Activated T-helper 17 cell treated with anti-CD3 and anti-CD28 coated beads, Interleukin-2, amount 50 U/mL, for 72 hours (primary cell): ENCODE measurements at places on chromosomes 3 and 15. TPM values are rescaled to one million over a fixed set of nuclear protein-coding genes. Genes with fewer than 3 reads are reported as not detected.

- H3K27ac ChIP-seq = peak overlapping the region; percentile 90
- H3K27me3 ChIP-seq = no peaks in the 10 kb centered on the region
- peaks cover 91% of the 10 kb centered on the region for H3K36me3 ChIP-seq
- ATAC-seq = peak; percentile 77
Measured at GRCh38 chr15:52379395-52380106, 83.9 kb upstream of the MYO5C start.

GRCh38 chr3:161852744-161853143 is 356.1 kb downstream of the OTOL1 start:
- no peak for ATAC-seq
- no peak overlapping the region for H3K27ac ChIP-seq
- no peaks in the 10 kb centered on the region for H3K4me1 ChIP-seq
- H3K4me3 ChIP-seq = no peak overlapping the region
- no peaks in the 10 kb centered on the region for H3K36me3 ChIP-seq
- H3K27me3 ChIP-seq = no peaks in the 10 kb centered on the region

- H3K36me3 ChIP-seq = no peaks in the 10 kb centered on the region
- ATAC-seq = no peak
- peaks cover 13% of the 10 kb centered on the region for H3K27me3 ChIP-seq
- no peak overlapping the region for H3K27ac ChIP-seq
- H3K4me1 ChIP-seq = no peaks in the 10 kb centered on the region
Measured at GRCh38 chr3:141335531-141336061, 32.7 kb upstream of the ZBTB38 start.

Gene ARL8B
- total RNA-seq = 60.9 TPM

- H3K4me3 ChIP-seq = peak overlapping the region; percentile 78
- peaks cover 44% of the 10 kb centered on the region for H3K4me1 ChIP-seq
- no peaks in the 10 kb centered on the region for H3K27me3 ChIP-seq
- H3K27ac ChIP-seq = peak overlapping the region; percentile 98
- peak; percentile 27 for ATAC-seq
Measured at GRCh38 chr3:177357352-177358090, 160.2 kb upstream of the TBL1XR1 start.

DNA sequence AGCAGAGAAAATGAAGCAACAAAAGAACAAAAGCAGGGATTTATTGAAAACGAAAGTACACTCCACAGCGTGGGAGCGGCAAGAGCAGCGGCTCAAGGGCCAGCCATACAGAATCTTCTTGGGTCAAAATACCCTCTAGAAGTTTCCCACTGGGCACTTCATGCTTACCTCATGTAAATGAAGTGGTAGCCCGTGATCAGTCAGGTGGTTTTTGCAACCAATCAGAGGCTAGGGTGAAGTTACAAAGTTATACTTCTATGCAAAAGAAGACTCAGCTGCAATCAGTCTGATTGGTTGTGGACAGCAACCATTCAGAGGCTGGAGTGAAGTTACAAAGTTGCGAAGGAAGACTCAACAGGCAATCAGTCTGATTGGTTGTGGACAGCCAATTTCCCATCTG is 37.8 kb upstream of the TRH start:
- peak overlapping the region; percentile 71 for H3K4me3 ChIP-seq
- peak; percentile 74 for ATAC-seq
- no peaks in the 10 kb centered on the region for H3K27me3 ChIP-seq
- H3K4me1 ChIP-seq = no peaks in the 10 kb centered on the region
- H3K27ac ChIP-seq = peak overlapping the region; percentile 47

Gene HMCES
- 52.5 TPM for total RNA-seq

DNA sequence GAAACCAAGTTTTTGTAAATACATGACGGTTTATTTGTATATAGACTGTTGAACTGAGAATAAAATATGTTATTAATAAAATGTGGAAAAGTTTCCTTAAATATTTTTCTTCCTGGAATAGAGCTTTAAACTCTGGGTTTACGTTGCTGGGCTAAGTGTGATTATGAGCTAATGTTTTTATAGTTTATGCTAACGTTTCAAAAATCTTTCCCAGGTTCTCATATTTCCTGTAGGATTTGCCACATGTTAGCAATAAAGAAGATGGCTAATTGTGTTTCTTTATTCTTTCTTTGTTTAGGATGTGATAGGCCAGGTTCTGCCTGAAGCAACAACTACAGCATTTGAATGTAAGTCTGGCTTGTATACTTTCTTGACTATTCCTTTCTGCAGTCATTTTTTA is 7.2 kb downstream of the MAP2K5 start:
- no peak overlapping the region for H3K4me3 ChIP-seq
- H3K27ac ChIP-seq = no peak overlapping the region
- ATAC-seq = no peak
- H3K36me3 ChIP-seq = peaks cover 35% of the 10 kb centered on the region
- H3K27me3 ChIP-seq = no peaks in the 10 kb centered on the region

- H3K4me1 ChIP-seq = peaks cover 47% of the 10 kb centered on the region
- peak; percentile 55 for ATAC-seq
- H3K27ac ChIP-seq = peak overlapping the region; percentile 70
- H3K27me3 ChIP-seq = no peaks in the 10 kb centered on the region
Measured at GRCh38 chr3:136885357-136886213, 23.6 kb downstream of the NCK1 start.

DNA sequence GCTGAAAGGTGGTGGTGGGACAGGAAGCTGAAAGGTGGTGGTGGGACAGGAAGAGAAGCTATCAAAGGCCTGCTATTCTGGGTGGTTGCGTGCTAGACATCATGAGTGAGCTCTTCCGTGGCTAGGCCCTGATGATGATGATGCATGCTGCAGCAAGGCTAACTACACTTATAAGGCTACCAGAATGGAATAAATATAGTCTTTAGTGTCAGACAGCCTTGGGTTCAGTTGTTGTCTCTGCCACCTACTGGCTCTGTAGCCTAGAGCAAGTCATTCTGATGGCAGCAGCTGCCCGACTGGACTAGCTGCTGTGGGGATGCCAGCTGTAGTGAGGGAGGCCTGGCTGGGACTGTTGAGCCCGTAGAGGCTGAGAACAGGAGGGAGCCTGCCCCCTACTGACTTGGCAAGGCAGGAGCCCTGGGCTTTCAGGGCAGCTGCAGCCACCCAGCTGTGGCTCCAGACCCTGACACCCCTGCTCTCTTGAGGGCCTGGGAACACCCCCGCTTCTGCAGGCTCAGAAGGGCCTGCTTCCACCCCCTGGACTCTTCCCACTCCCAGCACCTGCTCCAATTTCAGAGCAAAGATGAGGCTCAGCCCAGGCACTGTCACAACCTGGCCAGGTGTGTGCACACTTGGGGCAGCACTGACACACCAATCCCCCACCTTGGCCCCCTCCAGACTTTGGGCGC is 21.4 kb upstream of the ZBED2 start:
- no peaks in the 10 kb centered on the region for H3K27me3 ChIP-seq
- peaks cover 62% of the 10 kb centered on the region for H3K4me1 ChIP-seq
- peaks cover 52% of the 10 kb centered on the region for H3K36me3 ChIP-seq
- peak overlapping the region; percentile 88 for H3K4me3 ChIP-seq
- ATAC-seq = peak; percentile 79
- peak overlapping the region; percentile 99 for H3K27ac ChIP-seq

Gene CCR4
- total RNA-seq = 271 TPM

DNA sequence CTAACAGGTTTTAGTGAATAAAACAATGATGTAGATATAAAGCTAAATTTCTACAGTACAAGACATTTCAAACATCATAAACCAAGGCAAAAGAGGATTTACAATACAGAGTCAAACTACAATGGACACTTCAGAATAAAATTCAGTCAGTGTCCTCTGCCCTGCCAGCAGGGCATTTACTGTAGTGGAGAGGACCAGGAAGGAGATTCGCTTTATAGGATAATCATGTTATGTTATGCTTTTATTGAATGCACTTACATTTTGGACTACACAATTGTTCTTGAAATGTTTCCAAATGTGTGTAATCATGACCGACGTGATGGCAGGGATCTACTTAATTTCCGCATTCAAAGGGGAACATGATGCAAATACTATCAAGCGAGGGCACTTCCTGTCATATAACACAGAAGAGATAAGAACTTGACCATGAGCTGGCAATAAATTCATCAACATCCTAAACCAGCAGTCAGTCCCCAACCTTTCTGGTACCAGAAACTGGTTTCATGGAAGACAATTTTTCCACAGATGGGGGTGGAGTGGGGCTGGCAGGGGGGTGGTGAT is 925.6 kb downstream of the FHIT start:
- H3K27me3 ChIP-seq = no peaks in the 10 kb centered on the region
- H3K4me3 ChIP-seq = no peak overlapping the region
- no peak for ATAC-seq
- no peak overlapping the region for H3K27ac ChIP-seq
- H3K4me1 ChIP-seq = no peaks in the 10 kb centered on the region

Gene TIMP4
- not detected for total RNA-seq

Gene DNAJC13
- total RNA-seq = 27.7 TPM

- H3K27me3 ChIP-seq = no peaks in the 10 kb centered on the region
- H3K4me1 ChIP-seq = no peaks in the 10 kb centered on the region
- no peak for ATAC-seq
- H3K27ac ChIP-seq = no peak overlapping the region
- no peaks in the 10 kb centered on the region for H3K36me3 ChIP-seq
- no peak overlapping the region for H3K4me3 ChIP-seq
Measured at GRCh38 chr15:98241032-98241554, 280.6 kb downstream of the ARRDC4 start.

DNA sequence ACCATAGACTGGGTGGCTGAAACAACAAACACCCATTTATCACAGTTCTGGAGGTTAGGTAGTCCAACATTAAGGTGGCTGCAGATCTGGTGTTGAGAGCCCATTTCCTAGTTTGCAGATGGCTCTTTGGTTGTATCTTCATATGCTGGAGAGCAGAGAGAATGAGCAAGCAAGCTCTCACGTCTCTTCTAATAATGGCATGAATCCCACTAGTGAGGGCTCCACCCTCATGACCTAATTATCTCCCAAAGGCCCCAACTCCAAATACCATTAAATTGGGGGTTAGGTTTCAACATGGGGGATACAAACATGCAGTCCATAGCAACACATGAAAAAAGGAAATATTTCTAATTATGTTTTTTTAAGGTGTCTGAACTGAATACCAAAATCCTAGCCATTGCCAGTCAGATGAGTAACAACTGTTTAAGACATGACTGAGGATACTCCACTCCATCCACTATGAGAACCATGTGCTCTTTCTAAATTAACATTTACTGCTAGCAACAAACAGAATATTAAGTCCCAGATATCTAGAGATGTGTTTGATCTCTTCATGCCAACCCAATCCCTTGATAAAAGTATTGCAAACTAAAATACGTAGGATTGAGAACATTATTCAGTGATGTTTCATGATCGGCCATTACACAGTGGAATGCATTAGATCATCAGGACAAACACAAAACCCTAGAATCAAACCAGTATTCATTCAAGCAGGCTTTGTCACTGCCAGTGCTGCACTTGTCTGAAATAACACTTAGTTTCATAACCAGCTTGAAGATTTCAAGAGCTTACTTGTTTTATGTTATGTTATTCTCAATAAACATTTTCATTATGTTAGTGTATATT is 340.3 kb downstream of the SLC9A9 start:
- no peaks in the 10 kb centered on the region for H3K4me1 ChIP-seq
- no peak for ATAC-seq
- H3K36me3 ChIP-seq = no peaks in the 10 kb centered on the region
- H3K27ac ChIP-seq = no peak overlapping the region
- no peak overlapping the region for H3K4me3 ChIP-seq

Gene CCNB2
- 68.5 TPM for total RNA-seq

Gene CLDN18
- not detected for total RNA-seq

Gene UTS2B
- total RNA-seq = not detected

GRCh38 chr3:171896316-171896715 is 53.2 kb downstream of the TMEM212 start:
- ATAC-seq = no peak
- H3K27ac ChIP-seq = no peak overlapping the region
- no peak overlapping the region for H3K4me3 ChIP-seq
- H3K4me1 ChIP-seq = no peaks in the 10 kb centered on the region
- H3K36me3 ChIP-seq = no peaks in the 10 kb centered on the region
- H3K27me3 ChIP-seq = peaks cover 22% of the 10 kb centered on the region

Gene TM6SF1
- total RNA-seq = 0.54 TPM

GRCh38 chr15:77527831-77528231 is 104.9 kb downstream of the LINGO1 start:
- ATAC-seq = no peak
- no peaks in the 10 kb centered on the region for H3K36me3 ChIP-seq
- no peaks in the 10 kb centered on the region for H3K27me3 ChIP-seq
- no peaks in the 10 kb centered on the region for H3K4me1 ChIP-seq
- H3K27ac ChIP-seq = no peak overlapping the region

DNA sequence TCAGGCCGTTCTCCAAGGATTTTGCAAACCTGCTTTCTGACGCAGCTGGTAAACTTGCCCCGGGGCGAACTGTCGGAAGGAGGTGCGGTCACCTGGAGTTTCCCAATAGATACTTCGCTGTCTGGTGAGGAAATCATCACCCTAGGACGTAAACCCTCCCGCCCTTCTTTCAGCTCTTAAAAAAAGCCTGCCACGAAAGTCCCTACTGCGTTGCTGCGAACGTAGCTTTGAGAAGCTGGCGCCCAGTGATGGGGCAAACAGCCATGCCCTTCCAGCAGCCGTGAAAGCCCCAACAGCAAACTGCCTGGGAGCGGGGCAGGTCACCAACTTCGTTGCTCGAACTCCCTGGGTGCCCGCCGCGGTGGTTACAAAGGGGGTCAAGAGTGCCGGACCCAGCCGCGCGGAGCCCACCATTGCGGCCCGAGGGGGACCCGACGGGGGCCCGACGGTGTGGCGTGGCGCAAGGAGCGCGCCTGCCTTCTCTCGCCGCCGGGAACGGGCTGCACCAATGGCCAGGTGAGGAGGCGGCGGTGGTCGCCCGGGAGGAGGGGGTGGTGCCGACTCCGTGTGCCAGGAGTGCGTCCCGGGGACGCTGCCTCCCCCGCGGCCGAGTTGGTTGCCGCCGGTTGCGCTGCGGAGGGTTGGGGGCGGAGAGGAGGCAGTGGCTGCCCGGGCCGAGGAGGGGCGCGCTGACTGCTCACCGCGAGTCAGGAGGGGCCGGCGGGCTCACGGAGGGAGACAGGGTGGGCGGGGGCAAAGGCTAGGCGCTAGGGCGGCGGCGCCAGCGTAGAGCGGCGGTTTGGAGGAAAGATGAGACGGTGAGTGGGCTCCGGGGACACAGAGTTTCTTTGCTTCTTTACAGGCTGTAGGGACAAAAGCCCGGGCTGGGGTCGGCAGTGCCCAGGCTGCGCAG is at the start of gene PHLDB2:
Gene PHLDB2, plus strand, starts transcription at position 205 of the 913 bp plus-strand sequence. CDS start 24,813 bp downstream, outside the sequence.
- H3K27ac ChIP-seq = peak within 1 kb of the TSS; percentile 69
- H3K27me3 ChIP-seq = no peaks in the 10 kb centered on the region
- H3K36me3 ChIP-seq = no peaks in the 10 kb centered on the region
- peaks cover 10% of the 10 kb centered on the region for H3K4me1 ChIP-seq
- peak; percentile 66 for ATAC-seq

GRCh38 chr3:131174752-131175151 is 148.1 kb downstream of the NEK11 start:
- ATAC-seq = peak; percentile 93
- H3K27ac ChIP-seq = peak overlapping the region; percentile 38
- H3K4me3 ChIP-seq = no peak overlapping the region
